ENCODE measurements at places on chromosomes 12 and 14.

GRCh38 chr12:45089411-45090075 is 38.6 kb upstream of the DBX2 start:
- DNase-seq = no peak

DNA sequence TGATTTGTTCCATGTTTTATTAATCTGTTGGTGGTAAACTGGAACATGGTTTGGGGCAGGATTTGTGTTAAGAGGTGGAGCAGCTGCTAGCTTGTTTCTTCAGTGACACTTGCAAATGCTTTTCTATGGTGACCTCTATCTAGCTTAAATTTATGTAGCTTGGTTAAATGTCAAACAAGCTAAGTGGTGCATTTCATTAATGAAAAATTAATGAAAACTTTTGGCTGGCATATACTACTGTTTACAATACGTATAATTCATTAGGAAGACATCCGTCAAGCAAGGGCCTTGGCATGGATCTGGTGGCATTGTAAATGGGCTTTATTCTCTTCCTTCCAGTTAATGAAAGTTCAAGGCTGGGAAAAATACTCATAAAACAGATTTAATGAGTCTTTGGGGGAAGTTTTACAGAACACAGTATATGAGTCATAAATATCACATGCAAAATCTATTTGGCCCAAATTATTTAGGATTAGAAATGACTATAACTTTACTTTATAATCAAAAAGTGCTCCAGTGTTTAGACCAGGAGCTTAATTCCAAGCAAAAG is 807.7 kb upstream of the SEL1L start:
- no peak for DNase-seq

- DNase-seq = no peak
Observed at GRCh38 chr12:127559349-127560040, 707.5 kb upstream of the TMEM132C start.

DNA sequence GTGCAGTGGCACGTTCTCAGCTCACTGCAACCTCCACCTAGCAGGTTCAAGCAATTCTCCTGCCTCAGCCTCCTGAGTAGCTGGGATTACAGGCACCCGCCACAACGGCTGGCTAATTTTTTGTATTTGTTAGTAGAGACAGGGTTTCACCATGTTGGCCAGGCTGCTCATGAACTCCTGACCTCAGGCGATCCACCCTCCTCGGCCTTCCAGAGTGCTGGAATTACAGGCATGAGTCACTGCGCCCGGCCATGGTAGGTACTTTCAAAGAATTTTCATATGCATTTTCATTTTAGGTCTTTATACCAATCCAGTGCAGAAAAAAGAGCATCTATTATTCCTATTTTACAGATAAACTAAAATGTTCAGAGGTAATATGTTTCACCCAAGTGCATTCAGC is 411.3 kb upstream of the USP15 start:
- DNase-seq = no peak

DNA sequence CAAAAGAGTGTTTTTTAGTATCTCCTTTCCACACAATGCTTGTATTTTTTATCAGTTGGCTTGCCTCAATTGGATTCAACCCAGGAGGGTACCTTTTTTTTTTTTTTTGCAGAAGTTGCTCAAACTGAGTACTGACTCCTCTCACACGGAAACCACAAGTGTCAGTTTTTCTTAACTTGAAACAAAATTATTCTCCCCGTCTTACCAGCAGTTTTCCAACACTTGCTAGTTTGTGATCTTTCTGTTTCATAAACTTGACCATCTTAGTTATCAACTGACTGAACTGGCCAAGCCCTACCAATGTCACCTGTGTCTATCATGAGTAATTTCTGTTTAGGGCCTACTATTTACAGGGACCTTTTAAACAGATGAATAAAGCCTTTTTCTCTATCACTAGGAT is 34.1 kb upstream of the ITPR2 start:
- no peak for DNase-seq

GRCh38 chr14:91599994-91600393 is 89.9 kb upstream of the PPP4R3A start:
- DNase-seq = no peak

GRCh38 chr12:117518594-117519270 is 157.3 kb upstream of the NOS1 start:
- no peak for DNase-seq

DNA sequence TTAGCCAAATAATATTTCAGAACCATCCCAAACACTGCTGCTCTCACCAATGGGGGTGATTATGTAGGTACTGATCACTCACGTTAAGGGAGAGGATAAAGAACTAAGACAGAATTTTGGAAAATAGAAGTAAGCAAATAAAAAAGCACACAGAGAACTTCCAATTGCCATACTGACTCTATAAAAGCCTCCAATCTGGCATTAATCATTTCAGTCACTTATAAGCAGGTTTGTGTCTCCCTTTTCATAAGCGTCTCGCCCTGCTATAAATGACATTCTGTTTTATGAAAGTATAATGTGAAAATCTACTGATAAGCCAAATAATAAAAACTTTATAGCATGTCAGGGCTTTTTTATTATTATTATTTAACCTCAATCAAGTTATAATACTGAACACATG is 435.2 kb downstream of the ETNK1 start:
- DNase-seq = no peak

GRCh38 chr12:30064906-30065305 is 281.2 kb upstream of the TMTC1 start:
- no peak for DNase-seq

All from CD8-positive, alpha-beta memory T cell (primary cell).